ENCODE measurements at places on chromosomes 11 and 22. TPM values are rescaled to one million over a fixed set of nuclear protein-coding genes. Genes with fewer than 3 reads are reported as not detected.

DNA sequence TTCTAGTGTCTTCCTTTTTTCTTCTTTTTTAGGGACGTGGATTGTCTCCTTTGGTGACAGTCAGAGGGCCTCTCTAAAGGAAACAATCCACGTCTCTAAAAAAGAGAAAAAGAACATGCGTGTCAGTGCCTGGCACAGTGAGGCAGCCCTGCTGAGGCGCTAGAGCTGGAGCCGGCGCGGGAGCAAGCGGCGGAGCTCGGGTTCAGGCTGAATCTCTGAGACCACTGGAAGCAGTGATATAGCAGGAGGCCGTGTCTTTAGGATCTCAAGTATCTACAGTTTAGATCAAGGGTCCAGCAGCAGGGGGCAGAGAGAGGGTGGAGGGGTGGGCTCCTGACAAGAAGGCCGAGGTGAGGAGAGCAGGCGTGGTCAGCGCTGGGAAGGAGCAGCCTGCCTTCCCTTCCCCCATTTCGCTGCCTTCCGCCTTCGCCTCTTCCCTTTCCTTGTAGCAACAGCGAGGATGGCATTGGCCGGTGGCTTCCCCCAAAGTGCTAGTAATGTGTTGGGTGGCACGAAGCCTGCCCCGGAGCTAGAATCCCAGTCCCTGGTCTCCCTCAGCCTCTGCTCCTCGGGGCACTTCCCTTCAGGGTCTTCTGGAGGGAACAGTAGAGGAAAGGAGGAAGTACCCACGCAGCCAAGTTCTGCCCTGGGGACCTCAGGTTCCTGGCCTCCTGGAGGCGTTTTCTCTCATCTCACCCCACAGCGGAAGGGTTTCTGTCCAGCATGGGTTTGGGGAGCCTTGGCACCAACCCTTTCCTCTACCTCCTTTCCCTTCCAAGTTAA lies 28.2 kb upstream of the RAB1B start:
- no peak for DNase-seq

GRCh38 chr11:130675371-130675821 lies 227.0 kb downstream of the ADAMTS15 start:
- peak; percentile 68 for DNase-seq

DNA sequence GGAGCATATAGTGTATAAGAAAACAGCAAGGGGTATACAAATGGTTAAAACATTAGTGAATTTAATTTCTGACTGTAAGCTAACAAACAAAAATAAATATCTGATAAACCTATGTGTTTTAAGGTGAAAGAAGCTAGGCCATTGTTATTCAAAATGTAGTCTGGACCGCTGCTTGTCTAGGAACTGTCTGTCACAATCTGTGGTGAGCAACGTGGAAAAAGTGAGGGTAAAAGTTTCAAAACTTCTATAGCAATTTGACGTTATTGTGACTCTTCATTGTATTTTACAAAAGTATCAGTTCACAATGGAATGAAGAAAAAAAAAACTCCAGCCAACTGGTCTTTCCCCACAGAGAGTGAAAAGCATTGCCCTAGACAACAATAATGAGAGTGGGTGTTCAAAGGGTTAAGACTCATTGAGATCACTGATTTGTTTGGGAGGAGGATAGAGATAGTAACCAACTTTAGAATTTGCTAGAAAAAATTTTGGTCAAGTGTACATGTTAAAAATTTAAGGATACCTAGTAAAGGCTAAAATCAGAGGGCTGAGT lies 79.1 kb downstream of the UVRAG start:
- no peak for DNase-seq

- DNase-seq = no peak
Observed at GRCh38 chr11:120514541-120515121, 3.1 kb downstream of the GRIK4 start.

DNA sequence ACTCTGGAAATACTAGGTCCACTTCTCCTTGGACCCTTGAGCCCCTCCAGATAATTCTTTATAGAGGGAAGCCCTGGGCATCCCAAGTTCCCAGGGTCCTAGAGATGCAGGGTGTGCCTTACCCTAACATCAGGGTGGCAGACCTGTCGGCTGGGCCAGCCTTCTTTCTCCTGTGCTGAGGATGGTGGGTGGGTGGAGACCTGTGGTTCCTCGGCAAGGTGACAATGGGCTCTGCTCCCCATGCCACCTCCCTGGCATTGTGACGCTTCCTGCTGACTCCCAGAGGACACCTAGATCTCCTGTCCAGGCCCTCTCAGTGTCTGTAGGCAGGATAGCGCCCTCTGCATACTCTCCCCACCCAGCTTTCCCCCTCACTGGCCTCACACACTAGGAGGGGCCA lies 3.8 kb upstream of the DERL3 start:
- DNase-seq = no peak

DNA sequence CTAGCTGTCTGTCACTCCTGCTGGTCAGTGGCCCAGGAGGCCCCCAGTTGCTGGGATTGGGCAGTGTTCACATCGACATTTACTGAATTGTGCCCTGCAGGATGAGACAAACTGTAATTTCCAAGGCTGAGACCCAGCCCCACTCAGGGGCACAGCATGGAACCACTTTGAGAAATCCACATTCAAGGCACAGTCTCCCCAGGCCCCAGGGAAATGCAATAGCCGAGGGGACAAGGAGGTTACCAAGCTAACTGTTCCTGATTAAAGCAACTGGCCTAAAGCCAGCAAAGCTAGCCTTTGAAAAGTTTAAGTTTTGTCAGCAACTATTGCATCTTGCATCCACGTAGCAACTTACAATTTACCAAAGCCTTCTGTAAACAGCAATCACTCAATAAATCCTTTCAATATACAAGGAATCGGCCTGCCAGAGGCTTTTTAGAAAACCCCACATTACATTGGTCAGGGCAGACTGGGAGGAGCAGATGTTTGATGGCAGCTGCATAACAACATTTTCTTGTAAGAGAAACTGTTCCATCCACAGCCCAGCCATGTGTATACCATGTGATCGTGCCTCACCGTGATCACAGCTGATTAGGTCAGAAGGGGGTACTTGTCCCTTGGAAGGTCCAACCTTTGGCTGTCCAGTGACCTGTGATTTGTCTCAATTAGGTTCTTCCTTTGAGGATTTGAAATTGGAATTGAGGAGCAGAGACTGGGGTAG lies 103.9 kb downstream of the TENM4 start:
- DNase-seq = no peak

DNA sequence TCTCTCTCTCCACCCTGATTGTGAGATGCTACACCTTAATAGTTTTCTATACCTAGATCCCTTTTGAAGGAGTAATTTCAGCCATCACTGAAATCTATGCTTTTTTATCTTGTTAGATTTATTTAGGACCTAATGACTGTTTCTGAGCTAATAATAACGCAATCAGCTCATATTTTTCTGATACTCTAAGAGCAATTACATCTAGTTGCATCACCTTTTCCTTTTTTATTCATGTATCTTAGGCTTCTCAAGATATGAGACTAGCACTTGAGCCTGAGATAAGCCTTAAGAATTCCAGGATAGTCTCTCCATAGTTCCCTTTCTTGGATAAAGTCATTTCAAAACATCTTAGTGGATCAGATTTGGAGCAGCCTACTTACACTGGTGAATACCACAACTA lies 25.1 kb upstream of the CAVIN3 start:
- no peak for DNase-seq

DNA sequence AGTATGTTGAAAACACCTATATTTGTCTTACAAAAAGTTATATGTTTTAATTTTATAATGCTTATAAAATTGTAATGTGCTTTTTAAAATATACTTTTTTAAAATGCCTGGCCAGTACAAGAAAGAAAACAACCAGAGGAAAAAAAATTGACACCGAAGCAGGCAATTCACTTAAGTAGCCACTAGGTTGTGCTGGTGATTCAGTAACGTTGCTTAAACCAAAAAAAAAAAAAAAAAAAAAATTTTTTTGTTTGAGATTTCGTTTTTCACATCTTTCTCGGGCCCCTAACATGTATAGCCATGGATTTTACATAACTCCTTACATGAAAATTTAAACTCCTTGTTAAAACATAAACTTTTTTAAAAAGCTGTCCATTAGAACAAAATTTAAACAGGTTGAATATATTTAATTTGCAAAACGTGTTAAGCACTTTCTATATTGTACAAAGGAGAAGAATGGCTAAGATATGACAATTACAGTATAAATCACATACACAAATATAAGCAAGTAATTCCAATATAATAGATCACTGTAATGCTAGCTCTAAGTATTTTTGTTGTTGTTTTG lies 9.2 kb downstream of the OR8B4 start:
- no peak for DNase-seq

DNA sequence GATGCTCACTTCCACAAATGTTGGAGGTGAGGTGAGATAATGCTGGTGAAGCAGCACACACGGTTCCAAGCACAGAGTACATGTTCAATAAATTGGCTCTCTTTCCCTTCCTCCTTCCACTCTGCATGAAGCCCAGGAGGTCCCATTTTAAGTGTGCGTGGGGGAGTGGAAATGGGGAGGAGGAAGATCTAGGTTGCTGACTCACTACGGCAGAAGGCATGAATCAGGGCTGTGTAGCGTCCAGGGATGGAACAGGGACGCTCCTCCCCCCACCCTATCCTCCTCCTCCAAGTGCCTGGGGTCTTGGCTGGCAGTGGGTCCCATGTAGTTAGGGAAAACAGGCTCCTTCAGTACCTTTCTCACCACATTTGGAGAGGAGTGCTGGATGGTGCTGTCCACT lies 44.2 kb downstream of the TRIM66 start:
- DNase-seq = no peak

DNA sequence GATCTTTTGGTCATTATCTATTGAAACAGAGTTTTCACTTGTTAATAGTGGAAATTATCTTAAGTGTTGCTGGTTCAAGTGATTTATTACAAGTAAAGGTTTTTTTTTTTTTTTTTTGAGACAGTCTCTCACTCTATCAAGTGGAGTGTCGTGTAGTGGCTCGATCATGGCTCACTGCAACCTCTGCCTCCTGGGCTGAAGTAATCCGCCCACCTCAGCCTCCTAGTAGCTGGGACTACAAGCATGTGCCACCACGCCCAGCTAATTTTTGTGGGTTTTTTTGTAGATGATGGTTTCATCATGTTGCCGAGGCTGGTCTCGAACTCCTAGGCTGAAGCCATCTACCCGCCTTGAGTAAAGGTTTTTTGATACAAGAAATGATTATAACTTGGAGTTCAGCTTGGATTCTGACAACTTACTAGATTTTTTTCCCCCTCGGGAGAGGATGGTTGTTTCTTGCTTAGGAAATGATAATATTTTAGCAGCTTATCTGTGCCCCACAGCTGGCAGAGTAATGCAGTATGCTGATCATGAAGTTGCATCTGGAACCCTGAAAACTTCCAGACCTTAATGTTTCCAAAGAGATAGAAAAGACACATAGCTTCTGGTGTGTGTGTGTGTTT lies 68.9 kb downstream of the MTMR3 start:
- no peak for DNase-seq

DNA sequence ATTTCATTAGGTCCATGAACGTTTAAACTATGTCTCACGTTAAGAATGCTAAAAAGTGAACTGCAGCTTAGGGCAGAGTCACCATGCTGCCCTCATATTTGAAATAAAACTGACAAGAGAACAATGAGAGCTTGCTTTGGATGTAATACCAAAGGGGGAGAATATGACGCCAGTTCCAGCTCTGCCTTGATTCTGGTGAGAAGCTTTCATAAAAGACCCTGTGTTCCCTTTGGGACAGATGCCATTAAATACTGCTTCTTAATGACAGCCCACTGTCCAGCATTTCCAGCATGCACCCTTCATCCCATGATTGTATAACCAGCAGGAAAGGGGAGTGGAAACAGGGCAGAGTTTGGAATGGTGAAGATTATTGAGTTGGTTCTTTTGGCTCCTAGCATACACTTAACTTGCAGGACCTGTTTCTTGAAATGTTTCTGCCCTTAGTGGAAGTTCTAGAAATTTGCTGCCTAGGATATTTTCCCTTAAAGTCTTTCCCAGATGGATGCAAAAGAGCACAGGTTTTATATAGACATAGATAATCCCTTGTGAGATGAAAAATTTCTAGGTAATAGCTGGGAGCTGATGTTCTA lies 139.3 kb upstream of the LDLRAD3 start:
- DNase-seq = no peak

- DNase-seq = peak; percentile 30
Observed at GRCh38 chr11:109641549-109641948, 219.6 kb downstream of the C11orf87 start.

GRCh38 chr11:115425250-115425649 lies 79.0 kb downstream of the CADM1 start:
- no peak for DNase-seq

DNA sequence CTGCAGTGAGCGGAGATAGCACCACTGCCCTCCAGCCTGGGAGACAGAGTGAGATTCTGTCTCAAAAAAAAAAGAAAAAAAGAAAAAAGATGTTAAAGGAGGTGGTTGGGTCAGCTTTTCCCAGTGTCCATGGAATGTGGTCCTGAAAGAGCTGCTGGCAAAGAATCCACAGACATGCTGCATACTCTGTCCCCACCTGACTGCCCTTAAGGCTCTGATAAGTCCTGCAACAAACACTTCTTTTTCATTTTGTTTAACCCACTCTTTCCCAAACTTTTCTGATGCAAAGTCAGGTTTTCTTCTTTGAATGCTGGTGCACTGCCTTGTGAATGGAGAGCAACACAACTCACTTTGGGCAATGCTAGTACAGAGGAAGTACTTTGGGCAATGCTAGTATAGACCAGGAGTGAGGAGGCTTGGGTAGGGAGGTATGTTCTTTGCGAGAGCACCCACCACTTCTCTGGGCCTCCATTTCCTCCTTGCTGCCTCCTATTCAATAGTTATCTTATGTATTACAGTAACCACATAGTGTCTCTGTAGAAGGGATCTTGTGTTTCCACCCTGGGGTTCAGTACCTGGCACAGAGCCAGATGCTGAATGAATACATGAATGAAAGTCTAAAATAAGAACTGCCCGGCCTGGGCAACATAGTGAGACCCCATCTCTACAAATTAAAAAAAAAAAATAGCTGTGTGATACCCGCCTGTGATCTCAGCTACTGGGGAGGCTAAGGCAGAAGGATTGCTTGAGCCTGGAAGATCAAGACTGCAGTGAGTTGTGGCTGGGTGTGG lies 18.9 kb downstream of the LIF start:
- DNase-seq = no peak

DNA sequence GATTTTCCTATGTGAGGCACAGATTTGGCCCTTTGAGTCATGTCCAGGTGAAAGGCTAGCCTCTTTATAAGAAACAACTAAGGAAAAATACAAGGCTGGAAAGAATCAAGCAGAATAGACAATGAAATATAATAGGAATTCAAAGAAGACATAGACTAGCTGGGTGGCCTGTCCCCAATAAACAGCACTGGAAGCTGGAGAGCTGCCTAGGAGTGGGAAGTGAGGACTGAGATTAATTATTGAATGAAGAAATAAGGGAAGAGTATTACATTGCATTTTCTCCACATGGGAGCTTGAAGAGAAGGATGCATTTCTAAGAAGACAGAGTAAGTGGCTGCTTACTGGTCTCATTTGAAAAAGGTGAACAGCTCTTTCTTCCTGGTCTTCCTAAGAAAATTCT lies 100.0 kb downstream of the CCDC34 start:
- DNase-seq = no peak

The ABCG4 gene
- 0.34 TPM for polyA plus RNA-seq

The OSBP2 gene
- polyA plus RNA-seq = 4.4 TPM

The SESN3 gene
- polyA plus RNA-seq = 119 TPM

The KAT5 gene
- polyA plus RNA-seq = 39.2 TPM

The SHISAL1 gene
- 14.9 TPM for polyA plus RNA-seq

The OR8G1 gene
- polyA plus RNA-seq = not detected

The C22orf42 gene
- polyA plus RNA-seq = not detected

The CEND1 gene
- polyA plus RNA-seq = 0.67 TPM

The MMP27 gene
- not detected for polyA plus RNA-seq

The TSSK2 gene
- 0.56 TPM for polyA plus RNA-seq

The GLB1L3 gene
- 0.10 TPM for polyA plus RNA-seq

The SLC22A25 gene
- polyA plus RNA-seq = not detected

The GAS2 gene
- 6.0 TPM for polyA plus RNA-seq

The HTR3A gene
- not detected for polyA plus RNA-seq

The KCNJ5 gene
- 1.9 TPM for polyA plus RNA-seq

The MMP12 gene
- not detected for polyA plus RNA-seq

The GPHA2 gene
- not detected for polyA plus RNA-seq

Data from hindlimb muscle (tissue), 1 donor.